Esophagus squamous epithelium (tissue), 5 donors: ENCODE measurements at places on chromosomes 1 and 21.
A peak's percentile ranks its signal among the peaks of the same experiment; 100 is the strongest.

DNA sequence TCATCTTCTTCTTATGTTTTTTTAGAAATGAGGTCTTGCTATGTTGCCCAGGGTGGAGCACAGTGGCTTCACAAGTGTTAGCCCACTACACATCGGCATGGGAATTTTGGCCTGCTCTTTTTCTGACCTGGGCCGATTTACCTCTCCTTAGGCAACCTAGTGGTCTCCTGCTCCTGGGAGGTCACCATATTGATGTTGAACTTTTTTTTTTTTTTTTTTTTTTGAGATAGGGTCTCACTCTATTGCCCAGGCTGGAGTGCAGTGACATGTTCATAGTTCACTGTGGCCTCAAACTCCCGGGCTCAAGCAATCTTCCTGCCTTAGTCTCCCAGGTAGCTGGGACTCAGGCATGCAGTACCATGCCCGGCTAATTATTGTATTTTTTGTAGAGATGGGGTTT lies 7.5 kb downstream of the AK2 start:
- DNase-seq: no peak

- DNase-seq: no peak
Measured at GRCh38 chr1:222014001-222014400, 272.1 kb upstream of the DUSP10 start.

DNA sequence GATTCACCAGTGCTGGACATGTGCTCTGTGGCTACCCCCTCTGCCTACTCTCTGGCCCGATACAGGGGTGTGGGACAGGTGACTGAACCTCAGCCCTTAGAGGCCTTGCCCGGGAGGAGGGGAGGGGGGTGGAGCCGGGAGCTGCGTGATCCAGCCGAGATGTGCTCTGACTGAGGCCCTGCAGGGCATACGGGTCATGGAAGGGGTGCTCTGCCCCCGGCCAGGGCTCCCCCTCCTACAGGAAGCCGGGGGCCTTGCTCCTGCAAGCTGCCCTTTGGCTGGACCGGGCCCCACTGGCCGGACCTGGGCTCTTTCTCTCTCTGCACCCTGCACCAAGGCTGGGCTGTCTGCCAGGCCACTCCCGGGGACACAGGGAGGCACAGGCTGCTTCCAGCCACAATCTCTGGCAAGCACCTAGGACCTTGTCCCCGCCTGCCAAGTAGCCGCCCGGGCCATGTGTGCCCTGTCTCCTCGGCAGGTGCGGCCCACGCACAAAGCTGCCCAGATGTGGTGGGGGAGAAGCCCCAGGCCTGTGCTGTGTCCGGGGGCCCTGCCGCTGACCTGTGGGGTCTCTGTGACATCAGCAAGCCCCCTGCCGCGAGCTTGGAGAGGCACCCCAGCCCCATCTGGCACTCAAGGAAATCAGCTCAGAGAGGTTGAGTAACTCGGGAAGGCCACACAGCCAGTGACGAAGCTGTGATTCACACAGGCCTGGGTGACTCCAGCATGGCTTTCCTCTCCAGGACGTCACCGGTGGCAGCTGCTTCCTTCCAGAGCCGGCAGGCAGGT lies 1.5 kb downstream of the SCNN1D start:
- DNase-seq: no peak

DNA sequence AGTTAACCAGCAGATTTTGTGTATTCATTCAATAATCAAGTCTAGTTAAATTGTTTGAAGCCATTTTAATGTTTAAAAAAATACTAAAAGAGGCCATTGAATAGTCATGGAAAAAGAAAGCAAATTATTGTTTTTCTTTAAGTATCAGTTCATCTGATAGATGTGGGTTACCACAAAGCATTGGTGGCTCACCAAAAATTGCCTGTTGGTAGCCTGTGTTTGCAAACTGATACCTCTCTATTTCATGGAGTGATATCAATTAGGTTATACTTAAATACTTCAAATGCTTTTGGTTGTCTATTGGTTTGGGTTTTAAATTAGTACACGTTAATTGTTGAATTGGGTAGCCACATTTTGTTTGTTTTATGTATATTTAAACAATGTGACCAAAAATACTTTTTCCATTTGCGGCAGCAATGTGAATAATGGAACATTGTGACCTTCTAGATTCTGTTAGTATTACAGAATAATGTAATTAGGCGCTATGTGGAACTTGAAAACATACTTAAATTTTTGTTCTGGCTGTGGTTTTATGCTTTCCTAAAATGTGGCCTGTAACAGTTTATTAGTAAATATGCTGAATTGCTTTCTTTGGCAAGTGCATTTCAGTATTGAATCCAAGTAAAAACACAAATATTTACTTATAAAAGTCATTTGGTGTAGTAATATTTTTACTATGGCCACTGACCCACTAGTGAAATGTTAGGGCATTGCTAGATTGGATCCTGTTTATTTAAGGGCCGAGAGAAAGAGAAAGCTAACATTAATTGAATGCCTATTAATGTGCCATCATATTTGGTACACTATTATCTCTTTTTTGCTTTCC lies 37.1 kb upstream of the NBL1 start:
- no peak for DNase-seq

- no peak for DNase-seq
Measured at GRCh38 chr1:208187499-208188041, 56.6 kb downstream of the PLXNA2 start.

DNA sequence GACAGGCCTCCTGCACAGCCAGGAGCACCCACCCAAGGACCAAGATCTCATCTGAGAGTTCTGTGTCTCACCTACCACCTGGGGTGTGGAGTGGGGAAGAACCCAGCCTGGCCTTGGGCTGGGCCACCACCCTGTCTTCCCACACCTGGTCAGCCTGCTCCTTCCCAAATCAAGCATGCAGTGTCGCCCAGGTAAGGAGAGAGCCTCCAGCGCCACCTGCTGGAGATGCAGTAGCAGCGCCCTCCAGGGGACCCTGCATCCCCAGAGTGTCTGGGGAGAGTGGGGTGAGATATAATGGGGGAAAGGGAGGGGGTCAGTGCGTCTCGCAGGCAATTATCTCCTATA lies 32.3 kb downstream of the KIAA2013 start:
- DNase-seq: no peak

- DNase-seq: peak; percentile 18
Measured at GRCh38 chr1:113811156-113811887, 954 bp downstream of the RSBN1 start.

DNA sequence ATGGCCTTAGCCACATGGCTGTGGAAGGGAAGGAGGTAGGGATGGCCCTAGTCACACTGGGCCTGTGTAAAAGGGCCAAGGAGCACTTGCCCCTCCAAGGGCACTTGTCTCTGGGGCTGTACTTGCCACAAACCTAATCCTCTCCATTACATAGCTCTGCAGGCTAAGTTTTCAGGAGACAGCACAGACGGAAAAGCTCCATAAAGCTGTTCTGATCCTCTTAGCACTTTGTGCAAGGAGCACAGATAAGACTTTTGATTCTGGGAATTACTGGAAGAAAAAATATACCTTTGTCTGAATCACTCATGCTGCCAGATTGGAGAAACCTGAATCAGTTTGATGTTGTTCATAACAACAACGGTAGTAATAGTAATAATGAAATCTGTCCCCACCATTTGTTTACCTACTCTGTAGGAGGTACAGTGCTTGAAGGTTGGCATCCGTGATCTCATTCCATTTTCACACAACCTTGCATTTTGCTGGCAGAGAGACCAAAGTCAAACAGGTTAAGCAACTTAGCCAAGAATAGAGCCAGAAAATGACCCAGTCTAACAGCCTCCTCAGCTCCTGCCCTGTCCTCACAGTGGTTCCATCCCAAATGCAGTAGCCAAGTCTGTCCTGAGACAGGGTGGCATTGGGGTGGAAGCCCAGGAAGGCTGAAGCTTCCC lies 207.1 kb downstream of the ROR1 start:
- no peak for DNase-seq

GRCh38 chr1:43930168-43930948 lies 3.2 kb upstream of the ARTN start:
- no peak for DNase-seq

- no peak for DNase-seq
Measured at GRCh38 chr1:117388328-117388727, 21.1 kb downstream of the MAN1A2 start.

DNA sequence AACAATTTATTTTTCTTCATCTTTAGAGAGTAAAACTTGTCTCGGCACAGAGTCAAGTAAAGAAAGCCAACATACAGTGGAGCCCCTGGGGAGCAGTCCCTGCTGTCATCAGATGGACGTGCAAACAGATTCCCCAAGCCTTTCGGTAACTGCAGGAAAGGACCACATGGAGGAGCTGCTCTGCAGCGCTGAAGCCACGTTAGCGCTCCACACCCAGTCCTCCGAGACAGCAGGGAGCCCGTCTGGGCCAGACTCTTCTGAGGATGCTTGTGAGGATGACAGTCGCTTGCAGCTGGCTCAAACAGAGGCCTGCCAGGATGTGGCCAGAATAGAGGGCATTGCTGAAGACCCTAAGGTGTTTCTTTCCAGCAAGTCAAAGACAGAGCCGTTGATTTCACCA lies 77.1 kb upstream of the SCCPDH start:
- DNase-seq: no peak

DNA sequence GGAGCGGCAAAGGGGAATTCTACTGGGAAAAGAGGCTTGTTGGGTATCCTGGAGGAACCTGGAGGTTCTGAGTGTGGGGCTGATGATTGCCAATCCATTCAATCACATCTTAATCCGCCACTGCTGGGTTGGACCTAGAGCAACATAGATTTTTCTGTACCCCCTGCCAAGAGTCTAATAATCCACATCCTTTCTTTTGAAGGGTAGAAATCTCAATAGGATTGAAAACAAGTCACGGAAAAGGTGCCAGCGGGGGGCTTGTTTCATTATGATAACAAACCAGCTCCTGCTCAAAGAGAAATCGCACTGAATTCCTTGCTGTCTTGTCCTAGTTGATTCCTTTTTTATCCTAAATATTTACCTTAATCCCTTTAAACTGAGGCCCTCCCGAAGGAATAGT lies 528.5 kb downstream of the ADGRL2 start:
- DNase-seq: no peak

DNA sequence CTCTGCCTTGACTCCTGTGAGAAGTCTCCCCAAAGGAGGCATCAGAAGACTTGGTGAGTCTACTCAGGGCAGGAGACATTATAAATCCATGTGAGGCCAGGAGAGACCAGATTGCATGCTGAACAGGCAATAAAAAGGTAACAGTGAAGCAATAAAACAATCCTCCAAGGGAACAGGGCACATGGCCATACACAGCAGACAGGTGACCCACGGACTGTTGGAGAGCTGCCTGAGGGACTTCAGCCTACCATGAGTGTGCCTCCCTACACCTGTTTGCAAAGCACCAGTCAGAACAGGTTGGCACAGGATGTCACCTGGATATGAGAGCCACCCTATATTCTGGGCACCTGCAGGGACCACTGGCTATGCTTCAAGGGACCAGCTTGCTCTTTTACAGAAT lies 67.6 kb downstream of the MAB21L3 start:
- no peak for DNase-seq

GRCh38 chr1:8086055-8086454 lies 59.9 kb upstream of the ERRFI1 start:
- no peak for DNase-seq

- no peak for DNase-seq
Measured at GRCh38 chr1:150194381-150195031, 41.4 kb downstream of the ANP32E start.

DNA sequence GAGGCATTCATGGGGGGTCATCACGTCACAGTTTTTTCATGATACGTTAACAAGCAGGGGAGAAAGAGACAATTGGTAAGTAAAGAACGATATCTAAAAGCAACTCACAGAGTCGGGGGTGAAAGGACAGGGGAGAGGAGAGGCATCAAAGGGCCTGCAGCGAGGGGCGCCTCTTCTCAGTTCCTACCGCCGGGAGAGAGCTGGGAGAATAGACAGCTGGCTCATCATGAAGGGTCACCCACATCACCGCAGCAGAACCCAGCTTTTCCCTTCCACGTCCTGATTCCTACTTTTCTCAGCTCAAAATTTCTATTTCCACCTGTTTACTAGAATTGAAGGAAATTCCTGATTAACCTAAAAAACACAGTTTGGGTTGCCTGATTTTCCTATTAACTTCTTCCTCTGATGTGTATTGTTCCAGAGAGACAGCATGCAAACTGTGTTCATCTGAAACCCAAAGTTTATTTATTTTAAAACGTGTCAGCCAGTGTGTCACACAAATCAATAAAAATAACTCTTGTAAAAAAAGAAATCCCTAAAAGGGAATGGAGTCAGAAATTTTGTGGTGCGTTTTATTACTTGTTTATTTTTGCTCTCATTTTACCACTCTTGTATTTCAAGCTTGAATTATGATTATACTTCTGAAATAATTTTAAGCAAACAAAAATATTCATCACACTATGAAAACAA lies 75.4 kb downstream of the SLC25A24 start:
- DNase-seq: no peak

DNA sequence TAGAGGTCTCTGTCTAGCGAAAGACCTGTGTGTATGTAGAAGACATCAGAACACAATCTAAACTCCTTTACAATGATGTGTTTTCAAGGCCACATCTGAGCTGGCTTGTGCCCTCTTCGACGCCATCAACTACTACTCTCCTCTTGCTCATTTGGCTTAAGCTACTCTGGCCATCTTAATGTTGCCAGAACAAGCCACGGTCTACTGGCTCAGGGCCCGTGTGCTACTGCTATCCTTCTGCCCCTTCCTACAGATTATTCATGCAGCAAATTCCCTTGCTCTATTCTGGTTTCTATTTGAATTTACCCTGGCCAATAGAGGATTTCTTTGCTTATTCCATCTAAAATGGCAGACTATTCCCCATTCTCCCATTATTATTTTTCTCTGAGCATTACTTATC lies 121.7 kb downstream of the ZZZ3 start:
- no peak for DNase-seq

GRCh38 chr1:236009191-236009590 lies 55.7 kb downstream of the NID1 start:
- DNase-seq: no peak

DNA sequence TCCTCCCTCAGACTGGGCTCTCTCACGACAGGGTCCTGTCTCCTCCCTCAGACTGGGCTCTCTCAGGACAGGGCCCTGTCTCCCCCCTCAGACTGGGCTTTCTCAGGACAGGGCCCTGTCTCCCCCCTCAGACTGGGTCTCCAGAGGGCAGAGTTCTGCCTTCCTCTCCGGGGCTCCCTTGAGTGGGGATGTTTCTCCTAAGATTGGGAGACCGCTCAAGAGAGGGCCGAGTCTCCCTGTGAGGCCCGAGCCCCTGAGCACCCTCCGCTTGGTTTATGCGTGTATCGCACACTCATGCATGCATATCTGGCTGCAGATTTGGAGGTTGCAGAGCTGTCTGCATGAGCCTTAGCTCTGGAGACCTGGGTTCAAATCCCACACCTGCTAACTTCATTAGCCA lies 39.3 kb upstream of the CSF3R start:
- DNase-seq: no peak

GRCh38 chr1:185104083-185104482 lies 52.7 kb downstream of the TRMT1L start:
- DNase-seq: no peak

- no peak for DNase-seq
Measured at GRCh38 chr1:9841460-9841859, 17.7 kb upstream of the CLSTN1 start.

- no peak for DNase-seq
Measured at GRCh38 chr1:152426731-152427130, 12.7 kb upstream of the CRNN start.

- DNase-seq: no peak
Measured at GRCh38 chr1:51717842-51718241, 101.0 kb downstream of the OSBPL9 start.
